NCI-H187 (cell line): ENCODE measurements at places on chromosomes 16 and 17.

DNA sequence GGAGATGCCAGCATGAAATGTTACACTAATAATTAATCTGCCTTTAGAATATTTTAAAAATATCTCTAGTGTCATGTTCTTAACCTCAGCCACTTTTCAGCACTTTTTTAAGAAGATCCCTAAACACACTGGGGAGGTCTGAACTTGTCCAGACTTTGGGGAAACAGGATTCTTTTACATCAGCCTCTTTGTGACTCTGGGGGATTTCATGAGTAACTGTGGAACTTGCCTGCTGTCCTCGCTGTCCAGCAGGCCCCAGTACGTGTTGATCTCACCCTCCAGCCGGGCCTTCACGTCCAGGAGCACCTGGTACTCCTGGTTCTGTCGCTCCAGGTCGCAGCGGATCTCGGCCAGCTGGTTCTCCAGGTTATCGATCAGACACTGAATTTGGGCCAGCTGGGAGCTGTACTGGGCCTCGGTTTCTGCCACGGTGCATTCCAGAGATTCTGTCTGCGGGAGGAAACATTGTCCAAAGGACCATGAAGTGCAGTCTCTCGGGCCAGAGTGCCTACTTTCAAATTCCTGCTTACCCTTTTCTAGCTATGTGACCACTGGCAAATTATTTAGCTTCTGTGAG is 5.5 kb downstream of the KRT40 start:
- no peak for DNase-seq

DNA sequence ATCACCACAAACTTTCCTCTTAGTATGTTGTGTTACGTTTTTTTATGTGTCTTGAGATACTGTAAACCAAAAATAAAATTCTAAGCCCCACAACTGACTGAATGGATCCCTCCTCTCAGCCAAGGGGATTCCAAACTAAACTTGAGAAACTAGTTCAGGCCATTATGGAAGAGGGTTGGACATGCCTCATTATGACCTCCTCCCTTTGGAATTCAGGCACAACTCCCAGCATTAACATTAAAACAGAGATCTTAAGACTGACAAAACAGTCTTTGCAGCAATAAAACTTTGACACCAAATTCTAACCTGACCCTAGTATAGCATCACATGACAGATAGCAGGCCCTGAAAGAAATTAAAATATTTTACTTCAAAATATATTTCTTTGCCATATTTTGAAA is 51.1 kb upstream of the SLC47A1 start:
- DNase-seq, result no peak

DNA sequence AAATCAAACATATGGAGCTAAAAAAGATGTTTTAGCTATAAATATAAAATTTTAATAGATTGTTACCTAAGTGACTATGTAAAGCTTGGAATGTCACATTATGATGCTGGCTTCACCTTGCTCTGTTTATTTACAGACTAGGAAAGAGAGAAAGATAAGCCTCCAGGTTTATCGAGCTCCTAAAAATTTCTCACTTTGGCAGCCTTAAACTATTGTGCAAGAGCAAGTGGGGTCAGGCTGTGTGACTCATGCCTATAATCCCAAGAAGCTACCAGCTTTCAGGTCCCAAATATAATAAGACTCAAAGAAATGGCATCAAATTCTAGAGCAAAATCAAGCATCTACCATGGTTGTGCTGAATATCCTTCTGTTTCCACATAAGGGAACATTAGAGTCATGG is 34.3 kb upstream of the PRSS54 start:
- DNase-seq, result no peak

DNA sequence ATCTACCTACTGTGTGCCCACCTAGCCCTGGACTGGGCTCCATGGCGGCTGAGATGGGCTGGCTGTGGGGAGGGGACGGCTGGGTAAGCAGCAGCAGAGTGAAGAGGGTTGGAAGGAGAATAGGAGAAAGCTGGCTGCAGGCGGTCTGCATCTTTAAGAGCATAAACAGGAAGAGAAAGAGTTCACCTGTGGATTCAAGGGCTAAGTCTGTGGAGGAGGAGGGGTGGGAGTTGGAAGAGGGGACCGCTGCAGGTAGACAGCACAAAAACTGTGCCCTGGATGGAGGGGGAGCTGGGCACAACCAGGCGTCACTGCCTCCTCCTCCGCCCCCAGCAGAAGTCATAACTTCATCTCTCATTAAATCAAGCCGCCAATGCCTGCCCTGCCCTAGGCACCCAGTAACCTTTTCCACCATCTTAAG is 677 bp downstream of the SLC13A2 start:
- no peak for DNase-seq

GRCh38 chr16:66936889-66937554 is 1.7 kb downstream of the CES2 start:
- no peak for DNase-seq

DNA sequence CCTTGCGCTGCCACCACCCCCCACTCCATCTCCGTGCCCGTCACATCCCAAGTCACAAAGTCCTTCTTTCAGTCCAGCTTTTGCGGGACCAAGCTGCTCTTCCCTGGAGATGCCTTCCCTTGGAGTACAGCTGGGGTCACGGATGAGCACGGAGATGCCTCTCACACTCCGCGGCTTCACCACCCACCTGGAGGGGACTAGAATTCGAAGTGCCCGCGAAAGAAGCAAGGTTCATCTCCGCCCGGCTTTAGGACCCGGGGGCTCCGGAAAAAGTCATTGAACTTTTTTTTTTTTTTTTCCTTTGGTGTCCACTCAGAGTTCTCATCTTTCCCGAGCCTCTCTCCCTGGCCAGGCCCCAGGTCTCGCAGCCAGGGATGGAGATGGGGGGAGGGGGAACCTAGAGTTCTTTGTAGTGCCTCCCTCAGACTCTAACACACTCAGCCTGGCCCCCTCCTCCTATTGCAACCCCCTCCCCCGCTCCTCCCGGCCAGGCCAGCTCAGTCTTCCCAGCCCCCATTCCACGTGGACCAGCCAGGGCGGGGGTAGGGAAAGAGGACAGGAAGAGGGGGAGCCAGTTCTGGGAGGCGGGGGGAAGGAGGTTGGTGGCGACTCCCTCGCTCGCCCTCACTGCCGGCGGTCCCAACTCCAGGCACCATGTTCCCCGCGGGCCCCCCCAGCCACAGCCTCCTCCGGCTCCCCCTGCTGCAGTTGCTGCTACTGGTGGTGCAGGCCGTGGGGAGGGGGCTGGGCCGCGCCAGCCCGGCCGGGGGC is at the start of gene FKBP10:
TSS of gene FKBP10 (plus strand) at position 624 of the 771 bp plus-strand sequence. CDS start at position 655, 31 bp downstream.
- peak; percentile 38 for DNase-seq

DNA sequence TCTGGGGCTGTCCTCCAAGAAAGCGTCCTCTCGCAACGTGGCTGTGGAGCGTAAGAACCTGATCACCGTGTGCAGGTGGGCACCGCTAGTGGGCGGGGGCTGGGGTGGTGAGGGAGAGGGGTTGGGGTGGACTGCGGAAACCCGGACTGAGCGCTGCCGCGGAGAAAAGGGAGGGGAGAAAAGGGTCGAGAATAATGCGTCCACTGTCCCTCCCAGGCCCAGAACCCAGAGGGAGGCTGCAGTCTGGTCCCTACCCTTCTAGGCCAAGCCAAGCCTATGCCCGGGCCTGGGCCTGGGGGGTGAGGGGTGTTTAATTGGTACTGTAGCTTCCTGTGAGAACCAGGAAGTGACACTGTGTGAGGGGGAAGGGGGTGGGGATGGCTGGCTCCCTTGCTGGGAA is 464 bp downstream of the RUNDC3A start:
- no peak for DNase-seq

- DNase-seq, result no peak
These were observed 5.6 kb downstream of the CCL22 start for GRCh38 chr16:57364143-57364542.

DNA sequence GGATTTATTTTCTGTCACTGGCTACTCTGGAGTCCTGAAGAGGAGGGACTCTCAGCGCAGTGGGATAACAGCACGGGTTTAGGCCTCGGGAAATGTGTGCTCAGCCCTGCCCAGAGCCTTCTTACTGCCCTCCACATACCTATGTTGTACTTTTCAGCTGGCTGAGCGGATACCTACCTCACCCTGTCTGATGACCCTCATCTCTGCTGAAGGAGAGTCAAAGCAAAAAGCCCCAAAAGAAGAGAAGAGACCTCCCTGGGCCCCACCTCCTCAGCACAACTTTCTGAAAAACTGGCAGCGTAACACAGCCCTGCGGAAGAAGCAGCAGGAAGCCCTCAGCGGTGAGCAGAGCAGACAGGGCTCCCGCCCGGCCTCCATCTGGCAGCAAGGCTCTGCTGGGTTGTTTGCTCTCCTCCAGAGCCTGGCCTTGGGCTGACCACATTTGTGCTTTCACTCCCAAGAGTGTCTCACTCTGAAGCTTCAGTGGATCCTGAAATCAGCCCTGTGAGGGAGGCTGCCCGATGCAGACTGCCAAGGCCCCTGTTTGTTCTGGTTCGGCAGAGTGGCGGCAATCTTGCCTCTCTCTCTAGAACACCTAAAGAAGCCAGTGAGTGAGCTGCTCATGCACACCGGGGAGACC is 10.3 kb downstream of the MYCBPAP start:
- DNase-seq, result no peak

DNA sequence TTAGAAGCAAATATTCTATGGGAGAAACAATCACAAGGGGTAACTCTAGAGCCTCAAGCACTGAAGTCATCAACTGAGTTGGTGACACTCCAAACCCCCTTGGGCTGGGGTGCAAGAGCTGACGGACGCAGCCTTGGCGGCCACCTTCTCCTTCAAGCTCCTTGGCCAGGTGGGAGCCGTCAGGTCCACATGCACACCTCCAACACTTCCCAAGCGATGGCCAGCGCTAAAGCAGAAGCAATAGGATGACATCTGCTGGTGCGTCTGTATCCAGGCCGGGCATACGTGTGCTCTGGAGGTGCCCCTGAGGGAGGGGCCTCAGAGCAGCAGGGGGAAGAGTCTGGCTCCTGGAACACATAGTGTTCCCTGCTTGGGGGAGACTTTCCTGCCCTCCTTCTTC is 12.2 kb upstream of the FOXJ1 start:
- no peak for DNase-seq

DNA sequence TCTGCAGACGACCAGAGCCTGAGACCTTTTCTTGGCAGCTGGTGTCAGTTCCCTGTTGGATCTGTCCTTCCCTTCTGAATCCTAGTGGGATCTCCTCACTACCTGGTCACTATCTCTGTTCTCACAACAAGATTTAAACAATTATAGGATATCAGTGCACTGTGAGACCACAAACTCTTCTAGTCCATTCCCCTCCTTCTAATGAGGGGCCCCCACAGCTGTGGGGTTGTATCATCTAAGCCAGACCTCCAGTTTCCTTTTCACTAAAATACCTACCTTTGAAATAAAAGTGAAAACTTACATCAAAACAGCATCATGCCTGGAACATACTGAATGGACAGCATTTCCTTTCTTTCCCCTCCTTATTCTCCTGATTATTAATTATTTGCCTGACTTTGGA is 233.2 kb downstream of the PRKCA start:
- no peak for DNase-seq

- no peak for DNase-seq
These were observed 340.3 kb upstream of the CDH5 start for GRCh38 chr16:66026211-66026610.

GRCh38 chr16:79843631-79844043 is 243.1 kb upstream of the MAF start:
- no peak for DNase-seq

DNA sequence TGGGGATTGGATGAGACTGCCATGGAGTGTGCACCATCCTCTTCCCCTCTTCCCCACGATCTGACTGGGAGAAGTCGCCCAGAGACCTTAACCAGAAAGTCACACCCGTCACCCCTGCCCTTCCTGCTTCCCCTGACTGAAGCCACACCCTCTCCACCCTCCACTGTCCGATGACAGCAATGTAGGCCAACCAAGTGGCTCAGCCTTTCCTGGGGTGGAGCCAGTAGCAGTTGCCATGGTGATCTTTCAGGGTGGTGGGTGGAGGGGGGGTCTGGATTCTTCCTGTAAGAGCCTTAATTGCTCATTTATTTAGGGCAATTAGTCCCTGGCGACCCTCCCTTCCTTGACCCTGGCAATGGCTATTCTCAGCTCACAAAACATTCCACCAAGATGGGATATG is 37.5 kb upstream of the PHB1 start:
- no peak for DNase-seq

- DNase-seq, result no peak
These were observed 18.7 kb downstream of the CES4A start for GRCh38 chr16:67006930-67007658.

- DNase-seq, result no peak
These were observed 247.0 kb downstream of the GSG1L start for GRCh38 chr16:27816561-27816960.

GRCh38 chr17:7078711-7079110 is 1.3 kb downstream of the CLEC10A start:
- DNase-seq, result no peak
